Stimulated activated CD4-positive, alpha-beta T cell treated with anti-CD3 and anti-CD28 coated beads, Interleukin-1b, Interleukin-23, amount 100 ng/mL, for 48 hours (primary cell): ENCODE measurements at places on chromosomes 16 and 17.

- DNase-seq: no peak
Measured at GRCh38 chr17:43877031-43877430, 30.1 kb downstream of the CD300LG start.

DNA sequence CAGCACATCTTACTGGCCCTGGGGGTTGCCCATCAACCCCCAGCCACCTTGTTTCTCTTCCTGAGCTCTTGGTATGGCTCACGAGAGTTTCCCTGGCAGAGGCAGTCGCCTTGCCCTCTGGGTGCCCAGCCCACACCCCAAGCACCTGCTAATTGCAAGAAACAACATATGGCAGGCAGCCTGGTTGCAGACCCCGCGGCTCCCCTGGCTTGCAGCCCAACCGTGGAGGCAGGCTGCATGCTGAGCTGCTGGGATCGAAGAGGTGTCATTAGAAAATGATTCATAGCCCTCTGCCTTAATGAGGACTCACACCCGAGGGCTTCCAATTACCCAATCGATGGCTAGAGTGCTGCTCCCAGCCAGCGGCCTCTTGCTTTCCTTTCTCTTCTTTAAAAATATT lies 115.7 kb downstream of the TMEM114 start:
- no peak for DNase-seq

DNA sequence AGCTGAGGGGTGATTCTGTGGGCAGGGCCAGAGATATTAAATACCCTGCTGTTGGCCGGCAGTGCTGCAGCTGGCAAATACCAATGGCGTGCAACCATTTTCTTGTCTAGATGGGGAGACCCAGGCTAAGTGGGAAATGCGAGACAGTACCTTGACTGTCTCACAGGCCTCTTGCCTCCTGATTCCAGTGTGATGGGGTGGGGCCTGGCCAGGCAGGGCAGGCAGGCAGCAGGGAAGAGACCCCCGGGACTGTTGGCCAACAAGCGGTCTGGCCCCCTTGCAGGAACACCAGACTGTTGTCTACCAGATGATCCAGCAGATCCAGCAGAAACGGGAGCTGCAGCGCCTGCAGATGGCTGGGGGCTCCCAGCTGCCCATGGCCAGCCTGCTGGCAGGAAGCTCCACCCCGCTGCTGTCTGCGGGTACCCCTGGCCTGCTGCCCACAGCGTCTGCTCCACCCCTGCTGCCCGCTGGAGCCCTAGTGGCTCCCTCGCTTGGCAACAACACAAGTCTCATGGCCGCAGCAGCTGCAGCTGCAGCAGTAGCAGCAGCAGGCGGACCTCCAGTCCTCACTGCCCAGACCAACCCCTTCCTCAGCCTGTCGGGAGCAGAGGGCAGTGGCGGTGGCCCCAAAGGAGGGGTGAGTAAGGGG lies 5.7 kb upstream of the CISD3 start:
- no peak for DNase-seq

DNA sequence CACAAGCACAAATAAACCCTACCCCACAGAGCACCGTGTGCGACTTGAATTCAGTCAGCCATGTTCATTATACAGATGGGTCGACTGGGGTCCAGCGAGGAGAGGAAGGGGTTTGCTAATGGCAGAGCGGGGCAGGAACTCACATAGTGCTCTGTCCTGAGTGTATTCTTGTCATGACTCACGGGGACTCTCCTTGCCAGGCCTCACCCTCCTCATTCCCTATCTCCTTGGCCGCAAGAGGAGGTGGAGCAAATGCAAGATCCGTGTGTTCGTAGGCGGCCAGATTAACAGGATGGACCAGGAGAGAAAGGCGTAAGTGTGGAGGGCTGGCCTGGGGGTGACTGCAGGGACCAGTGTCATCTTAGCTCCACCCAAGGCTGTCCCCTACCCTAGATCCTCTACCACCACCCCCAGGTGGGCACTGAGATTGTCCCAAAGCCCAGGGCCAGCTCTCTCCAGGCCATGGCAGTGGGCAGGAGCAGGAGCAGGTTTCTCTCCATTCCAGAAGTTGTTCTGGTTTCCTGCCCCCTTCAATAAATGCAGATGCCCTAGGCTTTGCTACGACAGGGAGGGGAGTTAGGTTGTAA lies 29.4 kb downstream of the SLC12A3 start:
- DNase-seq: no peak

GRCh38 chr17:2694381-2695242 lies 17.0 kb downstream of the CLUH start:
- DNase-seq: no peak

DNA sequence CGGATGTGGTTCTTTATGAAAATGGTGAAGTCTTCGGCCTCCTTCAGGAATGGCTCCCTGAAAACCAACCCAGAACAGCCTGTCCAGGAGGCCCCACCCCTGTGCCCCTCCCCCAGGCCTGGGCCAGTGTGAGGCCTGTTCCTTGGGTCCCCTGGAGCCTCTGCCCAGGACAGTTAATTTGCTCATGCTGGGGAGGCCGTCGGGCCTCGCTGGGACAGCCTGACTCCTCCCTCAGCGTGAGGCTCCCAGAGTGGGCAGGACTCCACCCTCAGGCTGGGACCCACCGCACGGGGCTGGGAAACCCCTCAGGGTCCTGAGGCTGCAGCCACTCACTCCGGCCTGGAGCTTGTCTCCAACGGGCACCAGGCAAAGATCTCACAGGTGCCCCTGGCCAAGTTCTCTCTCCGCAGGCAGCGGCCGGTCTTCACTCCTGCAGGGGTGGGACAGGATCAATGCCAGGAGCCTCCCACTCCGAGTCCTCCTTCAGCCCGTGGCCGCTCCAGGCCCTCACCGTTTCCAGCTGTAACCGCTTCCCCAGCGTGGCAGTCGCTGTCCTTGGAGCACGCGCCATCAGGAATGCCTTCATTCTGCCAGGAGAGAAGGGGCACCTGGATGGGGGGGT lies 5.8 kb downstream of the P2RX5 start:
- DNase-seq: no peak

GRCh38 chr17:68603027-68603426 lies 1.9 kb upstream of the FAM20A start:
- no peak for DNase-seq

DNA sequence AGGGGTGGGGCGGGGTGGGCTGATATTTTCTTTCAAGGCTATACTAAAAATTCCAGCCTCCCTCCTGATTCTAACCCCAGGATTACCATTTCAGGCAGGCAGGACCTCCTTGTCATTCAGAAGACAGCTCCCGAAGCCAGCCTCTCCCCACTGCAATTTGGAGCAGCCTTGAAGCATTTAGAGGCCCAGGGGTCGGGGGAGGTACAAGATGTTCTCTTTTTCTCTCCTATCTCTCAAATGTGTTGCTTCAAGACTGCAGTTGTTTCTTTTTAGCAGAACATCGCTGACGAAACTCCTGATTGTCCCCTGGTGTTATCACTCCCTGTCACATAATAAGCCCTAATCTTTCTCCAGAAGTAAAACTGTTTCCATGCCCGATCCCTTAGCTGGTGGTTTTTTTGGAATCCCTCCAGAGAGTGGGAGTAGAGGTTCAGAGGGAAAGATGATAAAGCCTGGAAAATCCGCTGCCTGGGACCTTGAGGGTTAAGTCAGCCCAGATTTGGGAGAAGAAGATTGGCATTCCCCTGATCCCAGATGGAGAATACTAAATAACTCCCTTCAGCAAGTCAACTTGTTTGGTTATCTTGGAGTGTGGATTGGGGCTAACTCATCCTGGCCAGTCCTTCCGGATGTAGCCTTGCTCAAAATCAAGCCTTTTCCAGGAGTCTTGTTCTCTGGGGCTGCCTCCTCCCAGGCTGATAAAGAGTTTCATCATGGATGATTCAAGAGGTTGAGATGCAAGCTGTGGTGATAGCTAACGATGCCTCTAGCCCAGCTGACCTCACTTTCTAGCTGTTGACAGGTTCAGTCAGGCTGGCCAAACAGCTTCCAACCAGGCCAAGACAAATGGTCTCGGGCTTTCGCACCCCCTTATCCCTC lies 71.3 kb downstream of the SOX9 start:
- no peak for DNase-seq

- DNase-seq: no peak
Measured at GRCh38 chr16:84740596-84741116, 40.9 kb downstream of the USP10 start.

DNA sequence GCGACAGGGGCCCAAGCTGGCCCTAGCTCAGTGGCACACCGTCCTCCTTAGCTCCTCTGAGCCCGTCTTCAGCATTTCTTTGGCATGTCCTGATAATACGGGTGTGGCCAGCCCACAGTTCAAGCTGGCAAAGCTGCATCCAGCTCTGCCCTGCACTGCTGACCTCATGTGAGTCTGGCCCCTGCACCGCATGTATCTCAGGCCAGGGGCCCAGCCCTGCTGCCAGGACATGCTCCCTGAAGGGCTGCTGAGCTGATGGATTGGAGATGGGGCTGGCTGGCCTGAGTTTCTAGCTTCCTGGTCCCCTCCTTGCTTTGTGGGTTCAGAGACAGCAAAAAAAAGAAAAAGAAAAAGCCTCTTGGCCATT lies 2.4 kb downstream of the DOC2B start:
- no peak for DNase-seq

DNA sequence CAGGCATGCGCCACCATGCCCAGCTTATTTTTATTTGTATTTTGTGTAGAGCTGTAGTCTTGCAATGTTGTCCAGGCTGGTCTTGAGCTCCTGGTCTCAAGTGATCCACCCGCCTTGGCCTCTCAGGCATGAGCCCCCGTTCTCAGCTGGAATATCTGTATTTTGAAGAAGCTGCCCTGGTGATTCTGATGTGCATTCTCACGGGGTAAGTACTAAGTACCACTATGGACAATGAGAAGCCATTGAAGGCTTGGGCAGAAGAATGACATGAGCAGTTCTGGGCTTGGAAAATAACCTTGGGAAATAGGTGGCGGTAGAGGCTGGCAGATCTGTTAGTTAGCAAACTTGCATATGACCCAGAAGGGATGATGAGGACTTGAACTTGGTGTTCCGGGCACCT lies 15.6 kb upstream of the NKD1 start:
- no peak for DNase-seq

GRCh38 chr16:55645986-55646385 lies 9.8 kb upstream of the SLC6A2 start:
- DNase-seq: no peak

- no peak for DNase-seq
Measured at GRCh38 chr17:64634218-64634617, 27.9 kb downstream of the SMURF2 start.

GRCh38 chr16:49526860-49527365 lies 153.3 kb downstream of the C16orf78 start:
- no peak for DNase-seq

- DNase-seq: peak; percentile 44
Measured at GRCh38 chr17:38598536-38598935, 7.2 kb downstream of the SRCIN1 start.

DNA sequence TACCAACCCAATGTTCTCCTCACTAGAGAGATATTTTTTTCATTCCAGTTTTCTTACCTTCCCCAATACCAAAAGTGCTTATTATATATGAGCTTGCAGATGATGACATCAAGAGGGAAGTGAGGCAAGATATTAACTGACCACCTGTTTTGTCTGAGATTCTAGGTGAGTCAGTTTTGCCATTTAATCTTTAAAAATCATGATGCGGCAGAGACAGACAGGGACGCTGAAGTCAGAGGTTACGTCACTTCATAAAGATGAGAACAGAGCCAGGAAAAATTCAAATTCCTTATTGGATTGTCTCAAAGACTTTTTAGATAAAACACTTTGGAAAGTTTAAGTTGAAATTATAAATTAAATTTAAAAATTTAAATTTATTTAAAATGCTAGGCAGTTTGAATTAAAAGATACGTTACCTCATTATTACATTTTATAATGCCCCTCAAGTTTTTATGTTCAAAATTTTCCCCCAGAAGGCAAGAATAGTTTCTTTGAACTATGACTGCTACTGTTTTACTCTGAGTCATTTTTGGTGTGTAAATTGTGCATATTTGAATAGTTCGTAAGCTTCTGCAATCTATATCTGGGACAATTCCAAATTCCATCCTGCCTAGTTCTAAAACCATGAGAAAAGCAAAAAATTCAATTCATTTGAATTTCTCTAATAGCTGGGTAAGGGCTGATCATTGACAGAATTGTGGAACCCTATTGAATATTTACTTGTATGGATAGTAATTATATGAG lies 839.6 kb upstream of the GOT2 start:
- no peak for DNase-seq

GRCh38 chr17:1906662-1907101 lies 76.9 kb downstream of the RPA1 start:
- no peak for DNase-seq

DNA sequence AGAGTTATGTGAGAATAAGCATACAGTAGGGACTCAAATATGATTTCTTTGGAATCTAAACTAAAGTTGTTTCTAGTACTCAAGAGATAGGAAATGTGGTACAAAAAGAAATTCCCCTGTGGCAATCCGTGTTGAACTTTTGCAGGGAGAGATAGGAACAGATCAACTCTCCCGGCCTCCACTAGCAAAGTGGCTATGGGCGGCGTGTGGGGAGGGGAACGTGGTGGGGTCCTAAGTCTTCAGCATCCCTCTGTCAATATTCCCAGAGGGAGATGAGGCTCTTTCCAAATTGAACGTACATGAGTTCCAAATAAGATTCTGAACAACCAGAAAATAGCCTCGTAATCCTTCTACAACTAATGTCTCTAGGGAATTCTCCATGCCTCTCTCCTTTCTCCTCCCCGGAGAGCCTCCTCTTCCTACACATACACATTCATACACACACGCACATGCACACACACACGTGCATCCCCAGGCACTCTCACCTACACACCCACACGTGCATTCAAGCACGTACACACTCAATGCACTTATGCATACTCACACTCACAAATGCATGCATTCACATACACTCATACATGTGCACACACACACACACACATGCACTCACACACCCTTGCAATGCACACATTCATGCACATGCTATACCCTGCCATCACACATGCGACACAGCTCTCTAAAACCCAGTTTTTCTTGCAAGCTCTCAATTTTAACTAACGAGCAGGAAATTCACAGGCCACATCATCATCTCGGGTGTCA lies 244.8 kb downstream of the MAF start:
- no peak for DNase-seq

DNA sequence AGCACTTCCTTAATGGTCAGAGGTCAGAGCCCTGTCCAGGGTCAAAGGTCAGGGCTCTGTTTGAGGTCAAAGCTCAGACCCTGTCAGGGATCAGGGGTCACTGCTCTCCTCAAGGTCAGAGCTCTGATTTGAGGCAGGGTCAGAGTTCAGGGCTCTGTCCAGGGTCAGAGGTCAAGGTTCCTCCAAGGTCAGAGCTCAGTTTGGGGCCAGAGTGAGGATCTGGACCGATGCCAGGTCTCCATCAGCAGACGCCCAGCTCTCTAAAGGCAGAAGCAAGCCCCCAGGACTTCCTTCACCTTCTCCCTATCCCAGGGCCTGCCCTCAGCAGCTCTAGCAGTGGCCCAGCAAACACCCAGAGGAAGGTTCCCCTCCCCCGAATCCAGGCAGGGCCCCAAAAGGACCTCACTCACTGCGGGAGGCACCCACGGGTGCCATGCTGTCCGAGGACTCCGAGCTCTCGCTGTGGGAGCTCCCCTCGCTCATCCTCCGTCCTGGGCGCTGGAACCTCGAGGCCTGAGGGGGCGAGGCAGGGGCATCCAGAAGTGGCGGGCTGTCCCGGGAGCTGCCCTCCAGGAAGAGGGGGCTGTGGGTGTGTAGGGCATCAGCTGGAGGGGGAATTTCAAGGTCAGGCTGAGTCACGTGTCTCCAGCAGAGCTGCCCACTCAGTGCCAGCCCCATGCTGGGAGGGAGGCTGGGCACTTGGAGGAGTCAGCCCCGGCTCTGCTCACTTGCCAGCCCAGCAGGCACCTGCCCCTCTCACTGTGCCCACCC lies 26.7 kb downstream of the PIMREG start:
- DNase-seq: no peak
